ENCODE measurements at places on chromosomes 2 and 18.

DNA sequence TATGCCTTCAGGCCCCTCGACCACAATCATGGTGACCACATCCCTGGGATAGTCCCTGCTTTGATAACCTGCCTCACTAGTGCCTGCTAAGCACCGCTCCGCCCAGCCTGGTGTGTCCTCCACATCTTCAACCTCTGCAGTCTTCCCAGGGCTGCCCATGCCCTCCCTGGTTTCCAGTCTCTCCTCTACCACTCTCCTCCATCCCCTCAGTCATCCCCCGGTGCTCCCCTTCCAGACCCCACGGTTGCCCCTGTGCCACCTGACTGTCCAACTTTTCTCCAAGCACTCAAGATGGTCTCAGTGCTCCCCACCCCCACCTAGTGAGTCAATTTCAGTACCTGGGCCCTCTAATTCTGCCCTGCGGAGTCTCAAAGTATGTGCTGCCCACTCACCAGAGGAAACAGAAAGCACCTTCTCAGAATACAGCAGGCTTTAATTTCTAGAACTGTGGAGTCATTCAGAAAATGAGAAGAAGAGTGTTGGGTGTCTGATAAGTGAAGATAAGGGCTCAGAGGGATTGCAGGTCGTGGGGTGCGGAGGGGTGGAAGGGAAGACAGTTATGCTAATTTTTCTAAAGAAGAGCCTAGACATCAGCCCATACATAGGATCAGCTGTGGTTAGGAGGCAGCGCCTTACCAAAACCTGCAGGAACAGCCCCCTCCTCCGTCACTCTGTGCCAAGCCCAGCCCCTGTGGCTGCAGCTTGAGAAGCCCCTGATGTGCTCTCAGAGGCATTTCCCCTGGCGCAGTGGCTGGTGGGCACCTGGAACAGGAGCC lies 53.6 kb upstream of the CAB39 start:
- DNase-seq: peak; percentile 99

DNA sequence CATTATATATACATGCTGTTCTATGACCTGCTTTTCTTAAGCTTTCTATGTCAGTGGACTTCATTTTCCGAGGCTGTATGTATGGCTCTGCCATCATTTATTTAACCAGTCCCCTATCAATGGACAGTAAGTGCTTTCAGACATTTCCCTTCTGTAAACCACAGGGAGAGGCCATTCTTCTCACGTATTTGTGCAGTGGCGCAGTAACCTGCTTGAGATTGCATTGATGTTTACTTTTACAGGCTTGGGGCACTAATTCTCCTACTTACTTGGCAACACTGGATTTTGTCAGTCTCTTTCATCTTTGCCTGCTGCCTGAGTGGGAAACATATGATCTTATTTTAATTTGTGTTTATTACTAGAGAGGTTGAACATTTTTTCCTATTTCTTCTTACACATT lies 52.1 kb downstream of the BOLA3 start:
- DNase-seq: no peak

DNA sequence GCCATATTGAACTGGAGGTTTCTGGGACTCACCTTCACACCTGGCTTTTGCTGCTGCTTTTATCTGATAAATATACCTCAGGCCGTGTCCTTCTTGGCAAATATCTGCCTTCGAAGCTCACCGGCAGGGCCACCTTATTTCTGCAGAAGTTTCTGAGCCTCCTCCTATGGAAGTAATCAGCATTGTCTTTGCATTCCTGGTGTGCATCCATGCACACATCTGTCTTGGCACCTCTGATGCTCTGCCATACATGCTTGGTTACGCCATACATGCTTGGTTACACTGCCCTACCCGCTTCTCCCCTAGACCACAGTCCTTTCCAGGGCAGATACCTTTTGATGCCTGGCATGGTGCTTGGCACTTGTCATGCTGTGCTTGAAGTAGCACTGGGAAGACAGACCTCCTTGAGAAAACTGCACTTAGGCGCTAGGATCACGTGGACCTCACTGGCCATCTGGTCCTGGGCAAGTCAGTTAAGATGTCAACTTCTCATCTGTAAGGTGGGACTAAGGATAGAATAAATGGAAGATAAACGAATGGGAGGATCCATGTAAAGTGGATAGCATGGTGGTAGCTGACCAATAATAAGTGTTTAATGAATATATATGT lies 66.8 kb downstream of the ZNF236 start:
- no peak for DNase-seq

DNA sequence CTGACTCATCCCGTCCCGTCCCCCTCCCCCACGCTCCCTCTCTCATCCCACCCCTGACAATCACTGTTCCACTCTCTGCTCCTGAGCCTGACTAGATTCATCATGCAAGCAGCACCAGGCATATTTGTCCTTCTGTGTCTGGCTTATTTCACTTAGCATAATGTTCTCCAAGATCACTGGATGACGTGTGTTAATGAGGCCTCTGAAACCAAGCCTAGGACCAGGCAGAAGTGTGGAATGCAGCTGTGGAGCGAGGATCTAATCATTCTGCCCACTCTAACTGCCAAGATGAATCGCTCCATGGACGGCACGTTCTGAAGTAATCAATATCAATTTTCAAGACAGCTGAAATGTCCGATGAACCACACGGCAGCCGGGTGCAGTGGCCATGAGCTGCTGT lies 122.4 kb upstream of the ZNF236 start:
- DNase-seq: no peak

DNA sequence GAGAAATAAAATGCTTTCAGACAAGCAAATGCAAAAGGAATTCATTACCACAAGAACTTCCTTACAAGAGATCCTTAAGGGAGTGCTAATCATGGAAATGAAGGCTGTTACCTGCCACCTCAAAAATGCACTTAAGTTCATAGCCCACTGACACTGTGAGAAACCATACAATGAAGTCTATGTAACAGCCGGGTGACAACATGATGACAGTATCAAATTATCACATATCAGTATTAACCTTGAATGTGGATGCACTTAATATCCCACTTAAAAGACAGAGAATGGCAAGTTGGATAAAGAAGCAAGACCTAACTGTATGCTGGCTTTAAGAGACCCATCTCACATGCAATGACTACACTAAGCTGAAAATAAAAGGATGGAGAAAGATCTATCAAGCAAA lies 403.4 kb upstream of the MC4R start:
- DNase-seq: no peak

GRCh38 chr2:143148757-143149156 lies 19.5 kb downstream of the ARHGAP15 start:
- DNase-seq: no peak

DNA sequence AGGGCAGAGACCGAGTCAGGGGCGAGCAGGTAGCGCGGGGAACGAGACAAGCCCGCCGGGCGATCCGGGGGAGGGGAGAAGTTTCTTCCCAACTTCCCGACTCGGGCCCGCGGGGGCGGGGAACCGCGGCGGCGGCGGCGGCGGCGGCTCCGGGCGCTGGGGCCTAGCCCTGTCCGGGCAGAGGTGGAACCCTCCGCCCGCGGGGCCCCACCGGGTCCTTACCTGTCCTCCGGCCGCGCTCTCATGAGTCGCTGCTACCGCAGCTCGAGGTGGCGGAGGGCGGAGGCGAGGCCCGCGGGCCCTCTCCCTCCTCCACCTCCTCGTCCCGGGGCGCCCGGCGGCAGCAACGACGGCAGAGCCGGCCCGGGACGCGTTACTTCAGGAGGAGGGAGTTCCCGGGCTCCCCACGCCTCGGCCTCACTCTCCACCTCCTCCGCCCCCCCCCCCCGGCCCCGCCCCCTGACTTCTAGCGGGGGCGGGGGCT lies at the start of gene YES1:
TSS of gene YES1 (minus strand) at position 351 of the 484 bp plus-strand sequence. CDS start 55,415 bp downstream, outside the sequence.
- DNase-seq: no peak

DNA sequence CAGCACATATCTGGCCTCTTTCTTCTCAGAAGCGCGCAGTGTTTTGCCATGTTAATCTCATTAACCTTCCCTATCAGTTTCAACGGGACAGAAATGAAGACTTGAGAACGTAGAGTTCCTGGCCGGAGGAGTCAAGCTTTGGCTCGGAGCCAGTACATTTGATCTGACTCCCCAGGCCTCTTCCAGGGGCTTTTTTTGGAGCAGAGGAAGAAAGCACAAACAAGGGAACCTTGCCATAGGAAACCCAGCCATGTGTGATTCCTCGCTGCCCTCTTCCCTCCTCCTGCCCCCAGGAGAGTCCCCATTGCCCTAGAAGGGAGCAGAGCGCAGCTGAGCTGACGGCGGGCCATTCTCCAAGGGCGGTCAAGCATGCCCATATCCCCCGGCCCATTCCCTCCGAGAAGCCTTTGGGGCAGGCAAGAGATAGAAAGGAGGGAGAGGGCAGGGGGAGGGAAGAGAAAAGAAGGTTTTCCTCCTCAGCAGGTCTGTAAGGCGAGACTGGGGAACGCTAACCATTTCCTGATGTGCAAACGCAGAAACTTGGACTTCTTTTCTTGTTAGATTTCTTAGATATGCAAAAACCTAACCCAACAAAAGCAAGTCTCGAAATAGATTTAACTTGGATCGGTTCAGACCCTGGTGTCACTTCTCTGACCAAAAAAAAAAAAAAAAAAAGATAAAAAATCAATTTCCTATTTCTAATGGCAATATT lies 63.7 kb upstream of the POU3F3 start:
- DNase-seq: no peak

- DNase-seq: no peak
Measured at GRCh38 chr2:182826064-182826463, 40.4 kb downstream of the FRZB start.

All from OCI-M1 (cell line).